GM10248 (cell line): ENCODE measurements at places on chromosomes 2 and 18.

- peak; percentile 19 for DNase-seq
These were observed 215.4 kb upstream of the HNRNPA3 start for GRCh38 chr2:176997074-176997791.

DNA sequence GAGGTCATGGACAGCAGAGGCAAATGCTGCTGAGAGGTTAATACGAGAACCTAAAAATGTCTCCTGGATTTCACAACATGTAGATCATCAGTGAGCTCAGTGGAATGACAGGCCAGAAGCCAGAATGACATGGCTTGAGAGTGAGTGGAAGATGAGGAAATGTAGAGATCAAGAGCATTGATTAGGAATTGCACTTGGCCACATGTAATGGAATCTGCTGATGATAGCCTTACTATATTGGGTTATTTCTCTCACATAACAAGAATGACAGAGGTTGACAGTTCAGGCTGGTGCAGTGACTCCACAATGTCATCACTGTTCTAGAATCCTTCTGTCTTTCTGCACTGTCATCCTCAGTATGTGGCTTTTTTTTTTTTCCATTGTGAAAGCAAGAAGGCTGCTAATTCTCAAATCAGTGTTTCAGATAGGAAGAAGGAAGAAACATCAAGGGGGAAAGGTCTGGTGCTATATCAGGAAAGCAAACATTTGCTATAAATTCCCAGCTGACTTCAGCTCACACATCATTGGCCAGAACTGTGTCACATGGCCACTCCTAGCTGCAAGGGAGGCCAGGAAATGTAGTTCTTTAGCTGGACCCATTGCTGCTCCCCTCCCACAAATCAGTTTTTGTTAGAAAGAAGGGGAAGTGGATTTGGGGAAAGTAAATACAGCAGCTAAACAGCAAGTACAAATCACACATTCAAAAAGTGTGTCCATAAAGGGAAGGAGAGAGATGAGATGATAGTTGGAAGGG lies 127.2 kb downstream of the FAM161A start:
- no peak for DNase-seq

DNA sequence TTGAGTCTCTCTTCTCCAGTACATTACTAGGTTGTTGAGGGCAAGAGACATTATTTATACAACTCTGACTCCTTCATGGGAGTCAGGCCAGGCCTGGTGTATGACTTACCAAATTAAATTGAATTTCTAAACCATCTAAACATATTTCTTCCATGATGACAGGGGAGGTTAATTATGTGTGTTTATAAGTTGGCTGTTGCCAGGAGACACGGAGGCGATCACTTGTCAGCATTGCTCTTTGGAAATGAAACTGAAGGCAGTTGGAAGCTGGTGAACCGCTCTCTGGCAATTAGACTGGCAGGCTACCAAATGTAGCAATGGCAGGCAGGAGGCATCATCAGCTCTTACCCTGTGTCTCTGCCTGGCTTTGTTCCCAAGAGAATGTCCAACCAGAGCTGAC lies 241.4 kb downstream of the KCNS3 start:
- no peak for DNase-seq

DNA sequence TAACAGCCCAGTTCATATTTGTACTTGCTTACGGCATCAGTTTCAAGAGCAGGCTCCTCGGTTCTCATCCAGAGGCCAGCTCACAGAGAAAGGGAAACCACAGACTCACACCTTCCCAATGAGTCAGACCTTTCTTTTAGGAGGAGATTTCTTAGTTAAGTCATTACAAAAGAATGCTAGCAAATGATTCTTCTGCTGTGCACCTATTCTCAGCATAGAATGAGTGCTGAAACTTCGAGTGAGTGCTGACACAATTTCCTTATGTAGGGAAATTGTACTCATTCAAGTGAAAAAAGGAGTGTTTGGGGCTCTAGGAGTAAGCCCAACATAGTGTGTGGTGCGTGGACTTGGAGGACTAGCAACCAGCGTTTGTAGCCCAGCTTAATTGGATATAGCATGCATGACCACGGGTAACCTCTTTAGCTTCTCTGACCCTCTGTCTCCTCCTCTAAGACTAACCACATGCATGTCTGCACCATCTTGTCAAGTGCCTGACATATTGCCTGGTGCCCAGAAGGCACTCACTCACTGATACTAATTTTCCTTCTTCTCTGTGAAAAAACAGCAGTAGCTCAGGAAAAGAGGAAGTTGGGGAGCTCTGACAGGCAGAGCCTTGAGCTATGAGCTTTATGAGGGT lies 87.0 kb downstream of the ALPK2 start:
- peak; percentile 54 for DNase-seq

DNA sequence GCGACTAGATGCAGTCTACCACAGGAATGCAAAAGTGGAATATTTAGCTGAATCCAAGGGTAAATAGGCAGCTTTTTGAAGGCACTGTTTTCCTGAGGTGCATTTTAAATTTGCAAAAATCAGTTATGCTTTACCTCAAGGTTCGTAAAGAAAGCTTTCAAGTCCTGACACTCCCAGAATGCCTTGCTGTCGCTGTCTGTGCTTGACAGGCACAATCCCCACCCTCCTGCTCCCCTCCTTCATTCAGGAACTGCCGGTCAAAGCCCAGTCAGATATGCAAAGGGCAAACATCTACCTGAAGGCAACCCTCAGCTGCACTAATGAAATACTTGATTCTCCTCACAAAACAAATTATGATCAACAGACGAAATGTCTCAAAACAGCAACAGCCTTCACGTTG lies 97.4 kb upstream of the DDX18 start:
- DNase-seq, result no peak

DNA sequence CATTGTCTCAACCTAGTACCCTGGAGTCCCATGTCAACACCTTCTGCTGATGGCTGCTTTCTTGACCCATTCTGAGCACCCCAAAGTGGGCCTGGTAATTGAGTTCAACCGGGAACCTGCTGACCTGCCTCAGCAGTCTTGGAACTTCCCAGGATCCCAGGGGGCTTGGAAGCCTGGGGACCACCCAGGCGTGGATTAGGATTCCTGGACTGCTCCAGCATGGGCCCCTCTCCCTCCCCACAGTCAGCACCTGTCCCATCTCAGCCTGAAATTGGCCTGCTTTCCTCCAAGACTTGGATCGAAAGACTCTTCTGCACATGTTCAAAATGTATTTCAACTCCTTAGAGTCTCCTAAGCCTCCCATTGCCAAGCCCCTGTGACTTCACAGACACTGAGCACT lies 15.4 kb upstream of the MRPL33 start:
- DNase-seq, result no peak

DNA sequence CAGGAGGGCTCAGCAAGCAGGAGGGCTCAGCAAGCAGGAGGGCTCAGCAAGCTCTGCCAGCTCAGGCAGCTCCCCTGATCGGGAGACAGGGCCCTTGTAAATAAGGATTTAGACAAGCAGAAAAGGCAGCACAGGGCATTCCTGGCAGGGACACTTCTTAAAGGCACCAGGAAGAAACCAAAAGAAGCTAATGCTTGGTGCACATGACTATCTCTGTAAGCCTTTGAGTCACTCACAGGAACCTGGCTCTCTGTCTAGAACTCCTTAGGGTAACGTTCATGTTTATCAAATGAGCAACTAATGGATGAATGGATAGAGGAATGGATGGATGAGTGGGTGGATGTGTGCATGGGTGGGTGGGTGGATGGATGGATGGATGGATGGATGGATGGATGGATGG lies 28.4 kb downstream of the TMEM37 start:
- DNase-seq, result no peak

DNA sequence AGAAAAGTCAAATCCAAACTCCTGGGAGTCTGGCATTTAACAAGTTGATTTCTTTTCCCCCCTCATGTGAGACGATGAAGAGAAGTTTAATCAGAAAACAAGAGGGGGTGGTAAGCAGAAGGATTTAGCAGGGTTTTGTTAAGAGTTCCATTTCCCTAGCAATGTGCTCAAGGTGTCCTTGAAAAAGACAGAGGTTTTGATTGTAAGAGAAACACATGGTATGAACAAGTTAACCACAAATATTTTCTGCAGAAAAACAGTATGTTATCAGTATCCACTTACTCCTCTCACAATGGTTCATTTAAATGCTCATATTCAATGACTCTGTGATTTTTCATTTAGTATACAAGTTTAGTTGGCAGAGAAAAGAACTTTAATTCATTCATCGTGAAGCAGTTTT lies 26.8 kb downstream of the LAMA1 start:
- DNase-seq, result no peak

DNA sequence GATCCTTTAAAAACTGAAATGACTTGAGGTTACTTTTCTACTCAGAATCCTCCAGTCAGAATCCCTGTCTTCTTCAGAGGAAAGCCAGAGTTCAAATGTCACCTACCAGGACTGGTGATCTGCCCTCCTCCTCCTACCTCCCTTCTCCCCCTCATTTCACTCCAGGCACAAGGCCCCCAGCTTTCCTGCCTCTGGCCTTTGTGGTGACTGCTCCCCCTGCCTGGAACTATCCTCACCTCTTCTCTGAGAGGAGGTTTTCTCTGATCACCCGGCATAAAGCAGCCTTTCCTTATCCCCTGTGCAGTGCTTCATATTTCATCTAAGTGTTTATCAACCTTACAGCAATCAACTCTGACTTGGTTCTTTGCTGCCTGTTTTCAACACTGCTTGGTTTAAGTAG lies 6.8 kb downstream of the B3GNT2 start:
- DNase-seq, result no peak

GRCh38 chr2:110726285-110726684 lies 6.1 kb upstream of the ACOXL start:
- DNase-seq, result no peak

GRCh38 chr2:10501451-10501961 lies 53.4 kb upstream of the ODC1 start:
- no peak for DNase-seq

GRCh38 chr18:48922226-48922800 lies 28.5 kb downstream of the SMAD7 start:
- DNase-seq, result no peak

DNA sequence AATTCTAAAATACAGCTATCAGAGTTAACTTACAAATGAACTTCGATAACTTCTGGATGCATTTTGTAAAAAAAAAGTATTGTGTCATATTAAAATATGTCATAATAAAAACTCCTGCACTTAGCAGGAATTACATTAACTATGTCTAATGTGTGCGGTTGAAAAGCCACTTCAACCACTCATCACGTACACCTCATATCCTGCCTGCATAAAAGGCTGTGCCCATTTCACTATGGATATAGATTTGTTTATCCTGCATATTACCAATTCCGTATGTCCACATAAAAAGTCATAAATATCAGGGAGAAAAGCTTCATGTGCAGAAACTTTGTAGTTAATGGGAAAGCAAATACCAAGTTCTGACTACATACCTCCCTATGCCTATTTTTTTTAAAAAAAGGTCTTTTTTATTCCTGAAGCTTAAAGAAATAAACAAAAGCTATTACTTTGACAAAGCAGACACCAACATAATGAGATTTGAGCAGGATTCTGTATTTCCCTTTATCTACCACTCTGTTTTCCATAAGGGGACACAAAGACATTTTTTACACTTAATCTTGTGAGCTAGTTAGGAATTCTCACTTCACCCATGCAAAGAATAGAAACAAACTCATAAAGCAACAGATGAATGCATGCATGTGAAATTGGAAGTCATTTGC lies 96.1 kb downstream of the PPP1R1C start:
- no peak for DNase-seq

DNA sequence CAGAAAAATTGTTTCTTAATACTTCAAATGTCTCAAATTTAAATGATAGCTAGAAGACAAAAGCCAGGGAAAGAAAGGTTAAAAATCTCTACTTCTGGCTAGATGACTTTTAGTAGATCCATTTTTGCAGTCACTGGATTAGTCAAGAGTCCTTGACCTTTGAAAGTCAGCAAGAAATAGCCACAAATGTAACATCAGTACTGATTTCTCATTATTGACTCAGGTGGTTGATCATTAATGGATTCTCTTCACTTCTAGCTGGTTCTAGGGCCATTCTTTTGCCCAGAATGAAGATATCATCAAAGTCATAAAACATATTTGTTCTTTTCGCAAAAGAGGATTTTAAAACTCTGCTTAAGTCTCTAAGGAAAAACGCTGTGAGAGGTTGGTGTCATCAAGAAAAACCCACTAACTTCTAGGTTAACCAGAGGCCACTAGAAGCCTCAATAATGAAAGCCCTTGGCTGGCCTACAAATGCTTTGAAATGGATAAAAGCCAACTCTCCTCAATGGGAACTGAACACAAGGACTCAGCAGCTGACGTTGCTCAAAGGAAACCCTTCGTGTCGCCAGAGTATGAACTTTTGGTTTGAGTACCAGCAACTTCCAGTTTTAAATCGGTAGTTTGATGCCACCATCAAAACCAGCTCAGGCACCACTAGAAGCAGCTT lies 66.3 kb downstream of the IRS1 start:
- DNase-seq, result no peak

- no peak for DNase-seq
These were observed 32.1 kb upstream of the TAF1B start for GRCh38 chr2:9811216-9811615.

DNA sequence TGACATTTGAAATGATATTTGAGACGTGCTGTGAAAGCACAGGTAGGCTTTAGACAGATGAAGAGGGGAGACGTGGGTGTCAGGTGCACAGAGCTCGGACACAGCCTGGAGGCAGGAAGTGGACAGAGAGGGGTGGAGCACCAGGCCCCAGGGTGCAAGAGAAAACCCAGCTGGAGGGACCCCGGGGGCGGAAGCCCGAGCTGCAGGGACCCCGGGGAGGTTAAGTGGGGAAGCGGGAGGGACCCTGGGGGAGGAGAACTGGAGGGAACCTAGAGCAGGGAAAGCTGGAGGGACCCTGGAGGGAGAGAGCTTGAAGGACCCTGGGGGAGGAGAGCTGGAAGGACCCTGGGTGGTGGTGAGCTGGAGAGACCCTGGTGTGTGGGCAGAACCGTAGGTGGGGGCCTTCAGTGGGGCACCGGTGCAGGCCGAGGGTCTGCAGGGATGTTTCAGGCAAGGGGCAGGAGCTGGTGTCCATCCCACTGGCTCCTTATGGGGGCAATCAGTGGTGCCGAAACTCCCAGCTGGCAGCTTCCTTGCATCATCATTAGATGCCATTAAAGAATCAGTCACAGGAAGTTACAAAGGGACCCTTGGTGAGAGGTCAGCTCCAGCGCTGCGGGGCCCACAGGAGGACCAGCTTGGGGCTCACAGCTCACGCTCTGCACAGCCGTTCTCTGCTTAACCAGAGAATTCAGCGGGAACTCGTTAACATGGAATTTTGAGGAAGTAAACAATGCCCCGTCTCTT lies 246.6 kb downstream of the EIPR1 start:
- no peak for DNase-seq

DNA sequence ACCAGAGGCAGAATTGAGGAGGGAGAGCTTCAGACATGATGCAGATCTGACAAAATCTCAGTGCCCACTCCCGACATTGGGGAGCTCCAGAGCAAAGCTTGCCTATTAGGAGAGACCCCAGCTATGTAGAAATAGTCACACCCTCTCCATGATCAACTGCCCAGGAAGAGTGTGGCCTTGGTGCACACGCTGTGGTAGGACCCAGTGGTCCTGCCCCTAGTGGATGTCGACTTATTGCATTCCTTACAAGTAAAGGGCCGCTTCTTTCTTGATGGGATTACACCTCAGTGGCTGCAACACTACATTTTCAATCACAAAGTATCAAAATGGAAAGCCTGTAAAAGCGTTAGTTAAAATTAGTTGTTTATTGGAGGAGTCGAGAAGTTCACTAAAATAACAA lies 64.2 kb downstream of the VRK2 start:
- no peak for DNase-seq
